HT1080 (cell line): ENCODE measurements at places on chromosomes 16 and 17. TPM values are rescaled to one million over a fixed set of nuclear protein-coding genes. Genes with fewer than 3 reads are reported as not detected.
A peak's percentile ranks its signal among the peaks of the same experiment; 100 is the strongest.

The RASD1 gene
- total RNA-seq: not detected in 2 replicates

DNA sequence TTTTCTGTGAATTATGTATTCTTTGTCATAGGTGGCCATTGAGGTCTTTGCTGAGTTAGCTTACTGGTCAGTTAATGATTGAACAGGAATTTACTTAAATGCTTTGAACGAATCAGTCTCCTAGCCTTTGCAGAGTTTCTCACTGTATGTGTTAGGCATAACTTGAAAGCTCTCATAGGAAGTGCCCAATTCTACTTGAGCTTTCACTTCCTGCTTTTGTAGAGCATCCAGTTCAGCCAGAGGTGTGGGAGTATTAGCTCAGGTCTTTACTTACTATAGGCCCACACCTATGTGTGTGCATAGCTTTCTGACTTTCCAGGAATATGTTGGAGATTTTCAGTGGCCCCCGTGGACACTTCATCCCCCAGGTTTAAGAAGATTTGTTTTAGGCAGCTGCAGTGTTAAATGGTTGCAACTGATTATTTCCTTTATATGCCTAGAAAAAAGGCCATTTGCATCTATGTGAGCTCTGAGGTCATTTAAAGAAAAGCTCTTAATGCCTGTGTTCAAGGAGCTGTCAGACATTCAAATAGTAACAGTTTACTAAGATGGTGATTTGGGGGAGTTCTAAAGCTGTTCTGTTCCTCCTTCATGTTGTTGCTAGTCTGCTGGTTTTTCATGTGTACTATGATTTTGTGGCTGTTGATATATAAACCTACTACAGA, 62.3 kb downstream of the PHKB start:
- no peak for DNase-seq

GRCh38 chr17:79154951-79155585, 80.4 kb downstream of the ENGASE start:
- DNase-seq: no peak

DNA sequence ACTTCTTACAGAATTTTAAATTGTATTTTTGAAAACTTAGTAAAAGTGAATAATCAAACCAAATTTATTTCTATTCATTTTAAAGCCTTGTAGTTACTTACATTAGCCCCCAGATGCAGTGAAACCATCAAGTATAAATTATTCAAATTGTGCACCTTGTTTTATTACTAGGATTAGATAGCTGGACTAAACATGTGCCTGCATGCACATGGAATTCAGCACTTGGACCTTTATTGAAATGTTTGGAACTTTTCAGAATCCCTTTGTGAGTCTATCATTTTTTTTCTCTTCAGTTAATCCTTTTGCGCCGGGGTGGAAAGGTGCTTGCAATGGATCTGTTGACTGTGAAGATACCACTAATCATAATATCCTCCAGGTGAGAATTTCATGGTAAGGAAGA, 4.7 kb downstream of the ZPBP2 start:
- DNase-seq: no peak

The SHISA9 gene
- 0.10 and 0.16 TPM in 2 replicates for total RNA-seq

The SYNGR3 gene
- total RNA-seq: 2.4 and 2.5 TPM in 2 replicates

GRCh38 chr16:20844054-20844453, 37.7 kb downstream of the REXO5 start:
- DNase-seq: no peak

DNA sequence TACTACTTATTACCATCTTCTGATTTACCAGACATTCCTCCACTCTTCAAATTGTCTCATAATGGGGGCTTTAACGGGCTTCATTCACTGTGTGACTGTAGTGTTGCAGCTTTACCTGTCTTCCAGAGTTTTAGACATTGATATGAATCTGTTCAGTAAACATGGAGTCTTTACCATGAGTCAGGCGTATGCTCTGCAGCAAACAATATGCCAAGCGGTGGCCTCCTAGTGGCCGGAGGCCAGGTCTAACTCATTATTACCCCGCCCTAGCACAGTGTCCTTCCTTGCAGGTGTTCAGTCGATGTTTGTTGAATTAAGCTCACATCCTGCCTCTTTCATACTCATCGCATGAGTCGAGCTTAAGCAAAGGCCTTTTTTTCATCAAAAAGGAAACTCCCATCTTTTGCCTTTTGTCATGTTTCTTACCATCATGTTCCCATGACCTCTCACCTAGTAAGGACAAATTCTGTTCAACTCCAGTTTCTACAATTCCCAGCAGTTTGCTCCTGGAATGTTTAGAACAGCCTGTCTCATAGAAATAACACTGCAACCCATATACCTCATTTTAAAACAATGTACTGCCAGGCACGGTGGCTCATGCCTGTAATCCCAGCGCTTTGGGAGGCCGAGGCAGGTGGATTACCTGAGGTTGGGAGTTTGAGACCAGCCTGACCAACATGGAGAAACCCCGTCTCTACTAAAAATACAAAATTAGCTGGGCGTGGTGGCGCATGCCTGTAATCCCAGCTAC, 39.4 kb downstream of the TUBD1 start:
- peak; percentile 96 for DNase-seq

DNA sequence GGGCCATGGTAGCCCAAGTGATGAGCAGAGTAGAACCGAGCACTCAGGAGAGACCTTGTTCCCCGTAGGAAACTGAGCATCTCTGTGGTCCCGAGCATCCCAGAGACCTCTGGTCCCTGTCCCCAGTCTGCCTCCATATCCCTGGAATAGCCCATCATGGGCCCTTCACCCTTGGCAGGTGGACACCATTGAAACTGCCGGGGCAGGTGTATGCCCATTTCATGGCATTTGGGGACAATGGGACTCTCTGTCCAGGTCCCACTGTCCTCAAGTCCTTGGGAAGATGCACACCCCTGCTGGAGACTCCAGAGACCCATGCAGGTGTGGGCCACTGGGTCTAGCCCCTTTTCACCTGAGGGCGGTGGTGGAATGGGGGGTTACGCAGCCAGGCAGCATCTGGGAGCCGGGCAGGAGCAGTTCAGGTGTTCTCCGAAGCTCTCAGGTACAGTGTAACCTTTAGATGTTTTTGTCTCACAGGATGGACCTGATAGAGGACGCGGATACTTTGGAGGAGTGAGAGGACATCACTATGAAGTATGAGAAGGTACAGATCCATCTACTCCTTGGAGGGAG, 75.9 kb downstream of the GOSR1 start:
- no peak for DNase-seq

DNA sequence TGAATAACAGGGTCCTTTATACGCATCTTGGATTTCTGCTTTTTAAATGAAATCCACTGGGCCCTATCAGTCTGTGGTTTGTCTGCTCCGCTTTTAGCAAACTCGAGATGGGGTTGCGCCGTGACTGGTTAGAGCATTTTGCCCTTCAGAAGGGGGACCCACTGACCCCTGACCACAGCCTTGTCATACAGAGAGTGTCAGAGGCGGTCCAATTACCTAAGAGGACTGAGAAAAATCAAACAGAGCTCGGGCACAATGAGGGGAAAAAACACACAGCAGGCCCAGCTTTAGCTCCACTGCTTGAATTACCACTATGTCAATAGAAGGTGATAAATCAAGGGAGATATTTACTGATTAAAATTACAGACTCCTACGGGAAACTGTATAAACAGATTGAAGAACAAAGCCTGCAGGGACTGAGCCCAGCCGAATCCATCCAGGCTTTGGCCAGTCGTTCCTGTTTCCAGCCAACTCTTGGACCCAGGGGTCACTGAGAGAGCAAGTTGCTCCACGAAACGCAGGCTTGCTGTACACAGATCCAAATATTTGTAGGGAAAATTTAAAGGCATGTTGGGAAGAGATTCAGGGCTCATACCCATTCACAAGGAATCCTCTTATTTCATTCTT, 131.9 kb upstream of the ZFHX3 start:
- DNase-seq: no peak

DNA sequence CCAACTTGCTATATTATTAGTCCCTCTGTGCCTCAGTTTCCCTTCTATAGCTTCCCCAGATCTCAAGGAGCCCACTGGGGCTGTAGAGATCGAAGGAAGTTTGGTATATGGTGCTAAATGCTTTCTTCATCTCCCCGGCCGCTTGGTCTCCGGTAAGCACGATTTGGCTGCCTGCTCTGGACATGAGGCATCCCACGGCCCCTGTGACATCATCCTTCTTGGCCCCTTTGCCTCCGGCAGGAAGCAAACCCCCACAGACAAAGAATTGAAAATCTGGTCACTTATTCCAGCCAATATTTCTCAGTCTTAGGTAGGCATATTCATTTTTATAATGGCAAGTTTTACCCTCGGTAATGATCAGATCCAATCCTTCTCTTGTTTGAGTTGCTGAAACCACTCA, 65.8 kb downstream of the WSCD1 start:
- DNase-seq: no peak

The PIPOX gene
- total RNA-seq: 0.14 and 0.33 TPM in 2 replicates

GRCh38 chr16:11507350-11507749, 79.4 kb downstream of the LITAF start:
- no peak for DNase-seq

DNA sequence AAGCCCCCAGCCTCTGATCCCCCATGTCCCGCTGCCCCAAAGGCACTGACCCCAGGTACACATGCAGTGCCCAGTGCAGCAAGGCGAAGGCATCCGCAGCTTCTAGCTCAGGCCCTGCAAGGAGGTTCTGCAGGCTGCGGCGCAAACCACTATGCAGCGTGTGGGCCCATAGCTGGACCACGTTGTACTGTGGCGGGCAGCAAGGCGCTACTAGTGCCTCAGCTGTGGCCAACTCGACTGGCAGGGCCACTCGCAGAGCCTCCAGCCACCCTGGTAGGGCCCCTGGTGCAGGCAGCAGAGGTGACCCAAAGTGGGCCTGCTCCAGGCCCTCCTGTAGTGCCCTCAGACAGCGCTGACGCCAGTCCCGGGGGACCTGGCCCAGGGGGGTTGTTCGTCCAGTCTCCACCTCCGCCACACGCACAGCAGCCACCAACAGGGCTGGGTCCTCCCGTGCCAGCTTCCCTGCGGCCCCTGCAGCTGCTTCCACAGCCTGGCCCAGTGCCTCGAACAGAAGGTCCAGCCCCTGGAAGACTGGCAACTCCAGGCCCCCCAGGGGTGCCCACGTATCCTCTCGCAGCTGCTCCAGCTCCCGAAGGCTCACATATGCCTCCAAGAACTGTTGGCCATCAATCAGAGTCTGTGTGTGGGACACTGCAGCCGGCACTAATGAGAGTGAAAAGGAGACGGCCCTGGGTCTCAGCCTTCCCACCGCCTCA, 2.6 kb downstream of the EXOC3L1 start:
- no peak for DNase-seq

The TPSD1 gene
- not detected in 2 replicates for total RNA-seq

The TNFSF13 gene
- total RNA-seq: 0.37 and 0.63 TPM in 2 replicates

DNA sequence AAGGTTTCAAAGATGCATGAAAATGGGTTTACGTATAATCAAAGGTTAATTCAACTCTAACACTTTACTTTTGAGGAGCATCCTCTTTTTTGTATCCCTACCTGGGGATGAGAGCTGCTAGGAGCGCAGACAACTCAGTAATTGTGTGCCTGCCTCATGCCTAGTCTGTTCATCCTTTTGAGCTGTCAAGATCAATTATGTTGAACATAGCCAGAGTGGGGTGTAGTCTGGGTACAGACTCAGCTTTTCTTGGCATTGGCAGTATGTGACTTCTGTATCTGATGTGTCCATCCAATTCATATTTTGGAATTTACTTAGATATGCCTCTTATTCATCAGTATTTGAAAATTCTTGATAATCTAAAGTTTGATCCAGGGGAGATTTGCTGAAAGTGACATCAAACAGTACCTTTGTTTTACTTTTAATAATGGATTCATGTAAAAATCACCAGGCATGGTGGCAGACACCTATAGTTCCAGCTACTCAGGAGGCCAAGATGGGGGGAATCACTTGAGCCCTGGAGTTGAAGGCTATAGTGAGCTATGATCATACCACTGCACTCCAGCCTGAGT, 24.1 kb downstream of the PRKCA start:
- no peak for DNase-seq

DNA sequence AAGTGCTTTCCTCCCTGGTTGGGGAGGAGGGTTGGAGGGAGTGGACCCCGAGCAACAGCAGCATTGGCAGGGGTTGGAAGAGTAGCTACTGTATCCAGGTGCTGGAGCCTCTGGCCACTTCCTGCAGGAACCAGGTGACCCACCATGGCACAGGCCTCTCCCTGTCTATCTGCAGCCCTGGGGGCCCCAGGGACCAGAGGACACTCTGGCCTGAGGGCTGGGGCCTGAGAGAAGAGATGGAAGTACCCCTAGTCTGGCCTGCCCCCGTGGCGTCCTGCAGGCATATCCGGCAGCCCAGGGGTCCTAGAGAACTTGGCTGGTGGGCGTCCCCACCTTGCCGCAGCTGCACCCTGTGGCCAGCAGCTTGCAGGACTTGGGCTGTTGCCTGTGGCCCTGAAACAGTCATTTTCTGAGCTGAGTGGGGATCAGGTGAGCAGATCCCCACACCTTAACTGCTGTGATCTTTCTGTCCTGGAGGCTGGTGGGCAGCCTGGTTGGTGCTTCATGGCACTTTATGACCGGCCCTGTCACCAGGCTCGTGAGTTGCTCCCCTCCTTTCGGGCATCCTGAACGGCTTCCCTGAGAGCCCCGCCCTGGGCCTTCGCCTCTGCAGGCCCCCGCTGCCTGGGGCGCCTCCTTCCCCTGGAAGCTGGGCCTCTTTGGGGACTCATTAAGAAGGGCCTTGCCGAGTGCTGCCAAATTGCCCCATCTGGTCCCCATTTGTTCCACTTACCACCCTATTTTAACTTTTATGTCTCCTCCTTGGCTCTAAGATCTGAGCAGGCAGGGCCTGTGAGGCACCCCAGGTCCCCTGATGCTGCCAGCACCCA, 298.6 kb downstream of the SEC14L1 start:
- no peak for DNase-seq

DNA sequence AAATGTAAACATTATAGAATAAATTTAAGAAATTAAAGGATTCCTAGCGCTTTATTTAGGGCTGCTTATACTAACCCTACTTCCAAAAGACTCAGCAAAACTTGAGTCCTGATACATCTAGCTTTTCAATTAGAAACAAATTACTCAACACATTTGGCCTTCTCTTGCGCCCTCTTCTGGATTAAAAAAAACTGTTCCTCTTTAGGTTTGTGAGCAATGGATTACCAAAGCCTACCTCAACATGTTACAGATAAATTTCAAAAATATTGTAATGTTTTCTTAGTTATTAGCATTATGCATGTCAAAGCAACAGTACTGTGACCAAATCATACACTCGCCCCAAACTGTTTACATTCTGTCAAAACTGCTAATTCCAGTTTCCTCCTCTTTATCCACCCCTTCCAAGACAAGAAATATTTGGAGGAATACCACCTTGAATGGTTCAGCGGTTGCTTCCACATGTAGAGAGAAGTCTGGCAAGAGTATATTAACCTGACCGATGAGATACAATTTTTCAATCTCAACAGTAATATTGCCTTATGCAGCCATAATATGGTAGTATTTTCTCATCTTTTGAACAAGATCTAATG, 2.7 kb downstream of the NUFIP2 start:
- DNase-seq: peak; percentile 71

The SGSH gene
- total RNA-seq: 3.5 and 6.0 TPM in 2 replicates
